NCI-H1694 (cell line): ENCODE measurements at places on chromosomes 1 and 21.

- no peak for DNase-seq
These were observed 95.4 kb upstream of the KLHDC7A start for GRCh38 chr1:18385239-18385790.

- no peak for DNase-seq
These were observed 13.4 kb upstream of the SPSB1 start for GRCh38 chr1:9279172-9279840.

- DNase-seq = no peak
These were observed 19.3 kb upstream of the ACBD6 start for GRCh38 chr1:180521474-180522212.

- DNase-seq = no peak
These were observed 45.0 kb downstream of the ABCD3 start for GRCh38 chr1:94463056-94463764.

DNA sequence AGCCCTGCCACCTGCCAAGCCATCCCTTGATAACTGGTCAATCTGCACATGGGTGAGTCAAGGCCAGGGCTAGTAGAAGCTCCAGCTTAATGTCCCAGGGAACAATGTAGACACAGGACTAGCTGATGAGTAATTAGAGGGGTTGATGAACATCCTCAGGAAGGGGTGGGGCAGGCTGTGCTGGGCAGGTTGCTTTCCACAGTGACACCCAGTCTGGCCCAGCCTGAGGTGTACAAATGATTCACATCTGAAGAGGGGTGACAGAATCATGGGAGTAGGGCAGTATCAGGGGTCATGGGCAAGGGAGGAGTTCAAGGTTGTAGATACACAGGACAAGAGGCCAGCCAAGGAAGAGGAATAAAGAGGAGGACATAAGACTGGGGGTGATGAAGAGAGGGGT lies 4.3 kb downstream of the LPAR3 start:
- DNase-seq = no peak

GRCh38 chr1:66563941-66564630 lies 30.1 kb downstream of the SGIP1 start:
- no peak for DNase-seq

- no peak for DNase-seq
These were observed 1702.9 kb upstream of the B3GALT2 start for GRCh38 chr1:194889310-194889709.

GRCh38 chr21:33959680-33960079 lies 44.1 kb upstream of the ATP5PO start:
- DNase-seq = no peak

GRCh38 chr1:11790880-11791715 lies 14.7 kb downstream of the MTHFR start:
- DNase-seq = no peak
